CD4-positive, alpha-beta T cell treated with Interleukin-21 for 1 hour (primary cell): ENCODE measurements at places on chromosomes 6 and 20.

DNA sequence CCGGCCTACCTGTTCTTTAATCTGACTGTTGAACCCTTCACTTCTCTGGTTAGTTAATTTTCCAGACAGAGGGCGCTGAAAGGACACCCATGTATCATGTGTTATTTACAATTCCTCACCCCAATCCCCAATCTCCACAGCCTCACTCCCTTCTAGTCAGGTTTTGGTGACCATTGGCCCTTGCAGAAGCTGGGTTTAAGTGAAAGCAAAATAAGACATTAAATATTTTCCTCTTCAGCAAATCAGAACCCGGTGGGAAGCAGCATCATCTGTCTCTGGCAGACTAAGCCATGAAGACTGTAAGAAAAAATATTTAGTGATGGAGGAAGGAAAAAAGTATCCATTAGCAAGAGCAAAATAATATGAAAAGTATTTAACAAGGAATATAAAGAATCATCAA, 9.4 kb upstream of the HLA-DQA1 start:
- DNase-seq: peak; percentile 51

DNA sequence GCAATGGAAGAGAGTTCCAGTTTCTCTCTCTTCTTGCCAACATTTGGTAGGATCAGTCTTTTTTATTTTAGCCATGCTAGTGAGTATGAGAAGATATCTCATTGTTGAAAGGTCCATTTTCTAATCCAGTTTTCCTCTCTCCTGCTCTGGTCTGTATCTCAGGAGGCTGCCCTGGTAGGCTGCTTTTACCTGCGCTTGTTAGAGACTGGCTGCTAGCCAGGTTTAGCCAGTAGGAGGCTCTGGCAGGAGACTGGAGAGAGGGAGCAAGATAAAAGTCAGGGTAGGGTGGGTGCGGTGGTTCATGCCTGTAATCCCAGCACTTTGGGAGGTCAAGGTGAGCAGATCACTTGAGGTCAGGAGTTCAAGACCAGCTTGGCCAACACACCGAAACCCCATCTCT, 68.6 kb upstream of the FOXP4 start:
- no peak for DNase-seq

DNA sequence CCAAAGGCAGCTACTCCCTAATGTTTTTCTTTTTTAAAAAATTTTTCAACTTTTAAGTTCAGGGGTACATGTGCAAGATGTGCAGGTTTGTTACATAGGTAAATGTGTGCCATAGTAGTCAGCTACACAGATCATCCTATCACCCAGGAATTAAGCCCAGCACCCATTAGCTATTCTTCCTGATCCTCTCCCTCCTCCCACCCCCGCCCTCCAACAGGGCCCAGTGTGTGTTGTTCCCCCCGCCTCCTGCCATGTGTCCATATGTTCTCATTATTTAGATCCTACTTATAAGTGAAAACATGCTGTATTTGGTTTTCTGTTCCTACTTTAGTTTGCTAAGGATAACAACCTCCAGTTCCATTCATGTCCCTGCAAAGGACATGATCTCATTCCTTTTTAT, 12.4 kb downstream of the TRIM15 start:
- no peak for DNase-seq

GRCh38 chr20:36792422-36792821, 18.9 kb upstream of the DSN1 start:
- DNase-seq: no peak

DNA sequence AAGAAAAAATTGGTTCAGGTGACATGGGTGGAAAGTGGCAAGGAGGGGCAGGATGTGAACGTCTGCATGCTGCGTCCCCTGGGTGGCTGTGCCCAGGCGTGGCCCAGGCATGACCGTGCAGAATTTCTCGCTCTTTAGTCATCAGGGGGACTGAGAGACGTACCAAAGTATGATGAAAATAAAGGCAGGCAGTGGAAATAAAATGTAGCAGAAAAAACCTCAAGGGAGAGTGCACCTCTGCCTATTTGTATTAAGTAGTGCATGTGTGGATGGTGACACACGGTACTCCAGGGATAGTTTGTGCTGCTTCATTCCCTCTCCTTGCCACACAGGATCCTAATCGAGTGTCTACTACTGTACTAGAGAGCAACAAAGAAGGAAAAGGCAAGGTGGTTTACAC, 81.1 kb downstream of the ATP9A start:
- DNase-seq: no peak

GRCh38 chr6:56649053-56649769, 6.5 kb upstream of the DST start:
- no peak for DNase-seq

DNA sequence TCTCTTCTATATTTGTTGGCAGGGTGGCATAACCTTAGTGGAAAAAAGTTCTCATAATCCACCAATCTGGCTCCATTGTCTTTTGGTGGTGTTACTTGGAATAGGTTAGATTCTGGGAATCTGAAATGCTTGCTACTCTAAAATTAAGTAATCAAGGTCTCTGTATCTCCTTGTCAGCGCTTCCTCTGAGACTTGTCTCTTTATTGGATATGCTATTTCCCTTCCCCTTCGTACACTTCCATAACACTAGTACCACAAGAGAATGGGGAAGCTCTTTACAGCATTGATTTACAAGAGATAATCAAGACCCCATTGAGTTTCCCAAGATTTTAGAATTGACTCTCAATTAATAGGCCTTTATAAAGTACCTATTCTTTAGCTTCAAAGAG, 280.2 kb downstream of the ADGB start:
- DNase-seq: no peak

- no peak for DNase-seq
These were observed 37.8 kb upstream of the STXBP5 start for GRCh38 chr6:147166360-147166944.
